ENCODE measurements at places on chromosomes 6 and 20.

- DNase-seq: no peak
Observed at GRCh38 chr6:16488813-16489212, 250.4 kb downstream of the GMPR start.

DNA sequence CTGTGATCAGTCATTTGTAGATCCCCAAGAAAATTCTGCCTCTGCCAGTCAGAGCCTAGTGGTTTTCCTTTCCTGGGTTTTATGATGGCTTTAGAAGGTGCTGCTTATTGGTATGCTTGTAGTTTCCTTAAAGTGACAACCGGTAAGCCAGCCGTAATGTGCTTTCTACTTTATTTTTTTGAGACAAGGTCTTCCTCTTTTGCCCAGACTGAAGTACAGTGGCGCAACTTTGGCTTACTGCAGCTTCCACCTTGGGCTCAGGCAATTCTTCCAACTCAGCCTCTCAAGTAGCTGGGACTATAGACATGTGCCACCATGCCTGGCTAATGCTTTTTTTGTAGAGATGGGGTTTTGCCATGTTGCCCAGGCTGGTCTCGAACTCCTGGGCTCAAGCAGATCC is 23.5 kb downstream of the MCM8 start:
- DNase-seq: no peak

- DNase-seq: no peak
Observed at GRCh38 chr6:156174031-156174890, 602.9 kb upstream of the ARID1B start.

GRCh38 chr6:14396826-14397517 is 279.4 kb downstream of the CD83 start:
- peak; percentile 44 for DNase-seq

- DNase-seq: no peak
Observed at GRCh38 chr6:34858681-34859080, 29.2 kb downstream of the TAF11 start.

DNA sequence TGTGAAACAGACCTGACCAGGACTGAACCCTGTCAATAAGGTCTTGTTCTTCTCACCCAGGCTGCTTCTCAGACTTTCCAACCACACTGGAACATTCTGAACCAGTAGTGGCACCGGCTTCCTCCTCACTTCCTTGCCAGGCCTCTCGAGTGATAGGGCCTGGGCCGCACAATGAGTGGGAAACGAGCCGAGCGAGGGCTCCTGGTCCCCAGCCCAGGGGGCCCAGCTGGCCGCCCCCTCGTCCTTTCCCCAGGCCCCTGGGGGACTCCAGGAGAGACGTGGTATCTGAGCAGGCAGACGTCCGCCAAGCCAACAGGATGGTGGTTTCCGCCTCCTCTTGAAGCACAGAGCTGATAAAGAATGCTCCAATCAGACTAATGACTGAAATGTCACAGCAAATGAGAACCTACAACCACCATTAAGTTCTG is 117.9 kb downstream of the GMDS start:
- DNase-seq: no peak

All from RCC 7860 (cell line).